ENCODE measurements at places on chromosomes 1 and 21. TPM values are rescaled to one million over a fixed set of nuclear protein-coding genes. Genes with fewer than 3 reads are reported as not detected.

PTGS2 gene
- 1.8 TPM for total RNA-seq

DNA sequence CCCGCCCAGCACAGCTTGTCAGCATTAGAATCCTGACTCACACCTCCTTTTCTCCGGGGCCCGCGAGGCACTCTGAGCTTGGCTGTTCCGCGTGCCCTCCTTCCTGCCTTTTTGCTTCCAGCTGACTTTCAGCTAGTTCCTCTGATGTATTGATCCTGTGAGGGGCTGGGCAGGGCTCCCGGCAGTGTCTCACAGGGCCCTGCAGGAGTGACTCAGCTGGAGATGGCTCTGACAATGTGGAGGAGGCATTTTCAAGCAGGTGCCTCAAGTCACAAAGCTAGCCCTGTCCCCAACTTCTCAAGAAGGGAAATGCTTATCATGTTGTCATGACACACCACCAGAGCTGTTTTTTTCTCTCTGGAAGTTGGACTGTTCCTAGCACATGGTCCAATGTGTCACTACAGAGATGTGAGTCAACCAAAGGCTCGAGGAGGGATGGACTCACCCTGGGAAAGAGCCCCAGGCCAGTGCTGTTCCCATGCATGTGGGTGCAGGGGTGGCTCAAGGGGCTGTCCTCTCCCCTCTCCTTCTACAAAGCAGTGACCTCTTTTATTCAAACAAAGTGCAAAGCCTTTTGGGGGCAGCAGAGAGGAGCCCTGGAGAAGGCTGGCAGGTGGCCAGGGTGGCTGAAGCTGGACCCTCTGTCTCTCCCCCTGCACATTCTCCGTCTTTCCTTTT is 30.6 kb downstream of the SYT6 start:
- DNase-seq: no peak

DNA sequence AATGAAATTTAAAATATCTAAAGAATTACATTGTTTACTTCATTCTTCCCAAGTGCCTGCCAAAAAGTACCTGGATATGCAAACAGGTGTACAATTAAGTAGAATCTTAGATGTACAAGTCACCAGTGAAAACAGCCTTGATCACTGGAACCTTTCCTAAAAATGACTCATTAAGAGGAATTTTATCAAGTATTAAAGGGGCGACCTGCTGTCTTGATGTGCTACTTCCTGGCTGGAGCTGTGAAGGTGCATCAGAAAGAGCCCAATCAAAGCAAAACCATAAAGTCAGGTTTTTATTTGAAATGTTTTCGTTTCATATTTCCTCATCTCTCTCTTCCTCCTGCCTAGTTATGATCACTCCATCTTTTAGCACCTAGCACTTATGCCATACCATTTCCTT is 33.4 kb downstream of the IFI44 start:
- no peak for DNase-seq

- no peak for DNase-seq
These were observed 250.9 kb downstream of the BACH1 start for GRCh38 chr21:29549614-29550013.

GRCh38 chr21:46254208-46254975 is 25.8 kb upstream of the LSS start:
- no peak for DNase-seq

TEDDM1 gene
- total RNA-seq: not detected

PPIAL4G gene
- total RNA-seq: 0.05 TPM

LCA5L gene
- 1.6 TPM for total RNA-seq
